ENCODE measurements at places on chromosomes 2 and 18. TPM values are rescaled to one million over a fixed set of nuclear protein-coding genes. Genes with fewer than 3 reads are reported as not detected.

FAM228A gene
- not detected for total RNA-seq

- no peak for DNase-seq
These were observed 187.1 kb downstream of the MYCN start for GRCh38 chr2:16127276-16127940.

ASXL3 gene
- under 0.01 TPM for total RNA-seq

GRCh38 chr2:42935692-42936671 lies 143.6 kb upstream of the HAAO start:
- DNase-seq = no peak

DNA sequence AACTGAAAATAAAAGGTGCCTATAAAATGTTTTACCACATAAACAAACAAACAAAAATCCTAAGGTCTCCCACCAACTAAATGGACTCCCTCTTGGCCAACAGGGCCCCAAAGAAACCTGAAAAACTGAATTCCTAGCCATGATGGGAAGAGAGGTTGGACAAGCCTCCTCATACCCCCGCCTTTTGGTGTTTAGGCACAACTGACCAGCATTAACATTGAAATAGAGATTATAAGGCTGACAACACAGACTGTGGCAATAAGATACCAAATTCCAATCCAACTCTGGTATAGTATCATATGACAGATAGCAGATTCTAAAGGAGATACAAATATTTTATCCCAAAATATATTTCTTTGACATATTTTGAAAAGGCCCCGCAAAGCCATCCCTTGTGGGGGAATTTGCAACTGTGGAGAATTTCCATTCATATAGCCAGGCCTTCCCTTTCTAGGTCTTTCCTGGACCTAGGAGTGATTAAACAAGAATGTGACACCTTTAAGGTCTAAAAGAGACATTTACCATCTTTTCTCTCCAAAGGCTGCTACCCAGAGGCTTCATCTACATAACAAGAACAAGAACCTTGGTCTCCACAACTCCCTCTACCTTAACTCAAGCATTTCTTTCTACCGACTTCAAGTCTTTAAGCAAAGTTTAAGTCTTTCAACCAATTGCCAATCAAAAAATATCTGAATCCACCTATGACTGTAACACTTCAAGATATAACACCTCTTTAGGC lies 80.0 kb downstream of the CHN1 start:
- no peak for DNase-seq

FEV gene
- total RNA-seq = not detected

DYNAP gene
- not detected for total RNA-seq

Data from LHCN-M2 (cell line).